ENCODE measurements at places on chromosomes 4 and X.

DNA sequence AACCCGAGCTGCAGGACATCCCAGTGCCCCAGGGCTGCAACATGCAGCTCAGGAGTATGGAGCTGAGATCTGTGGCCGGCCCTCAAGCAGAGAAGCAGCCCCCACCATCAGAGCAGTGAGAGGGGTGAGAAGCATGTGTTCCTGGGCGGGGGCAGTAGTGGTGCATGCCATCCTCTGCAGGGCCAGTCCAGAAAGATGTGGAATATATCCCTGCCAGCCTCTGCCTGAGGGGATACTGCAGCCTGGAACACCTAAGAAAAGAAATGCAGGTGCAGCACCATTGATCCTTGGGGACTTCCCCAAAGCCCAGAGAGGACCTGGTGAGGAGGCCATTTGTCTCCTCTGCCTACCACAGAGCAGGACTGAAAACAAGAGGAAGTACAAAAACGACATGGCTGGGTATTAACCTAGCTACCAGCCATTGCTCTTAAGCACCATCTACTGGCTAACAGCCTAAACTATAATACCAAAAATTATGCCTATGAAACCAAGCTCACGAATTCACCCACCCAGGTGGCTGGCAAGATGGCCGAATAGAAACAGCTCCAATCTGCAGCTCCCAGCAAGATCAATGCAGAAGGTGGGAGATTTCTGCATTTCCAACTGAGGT lies 158.8 kb downstream of the ADGRA3 start:
- peak; percentile 2 for DNase-seq

- no peak for DNase-seq
Measured at GRCh38 chr4:91031761-91032160, 904.6 kb downstream of the CCSER1 start.

DNA sequence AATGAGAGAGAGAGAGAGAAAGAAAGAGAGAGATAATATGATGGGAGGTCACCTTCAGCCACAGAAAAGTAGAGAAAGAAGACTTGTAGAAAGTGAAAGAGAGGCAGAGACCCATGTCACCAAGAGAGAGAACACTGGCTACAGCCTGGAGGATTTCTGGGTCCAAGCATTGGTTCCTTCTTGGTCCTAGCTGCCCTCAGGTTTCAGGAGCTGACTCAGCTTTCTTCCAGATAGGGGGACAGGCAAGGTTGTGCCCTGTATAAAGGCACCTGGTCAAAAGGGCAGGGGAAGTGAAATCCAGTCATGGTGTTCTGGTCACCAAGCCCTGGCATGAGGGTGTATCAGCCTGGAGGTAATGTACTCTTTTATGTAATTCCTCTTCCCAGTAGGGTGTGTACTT lies 47.5 kb upstream of the XK start:
- DNase-seq = no peak

GRCh38 chr4:95701500-95702170 lies 138.3 kb upstream of the PDHA2 start:
- DNase-seq = no peak

DNA sequence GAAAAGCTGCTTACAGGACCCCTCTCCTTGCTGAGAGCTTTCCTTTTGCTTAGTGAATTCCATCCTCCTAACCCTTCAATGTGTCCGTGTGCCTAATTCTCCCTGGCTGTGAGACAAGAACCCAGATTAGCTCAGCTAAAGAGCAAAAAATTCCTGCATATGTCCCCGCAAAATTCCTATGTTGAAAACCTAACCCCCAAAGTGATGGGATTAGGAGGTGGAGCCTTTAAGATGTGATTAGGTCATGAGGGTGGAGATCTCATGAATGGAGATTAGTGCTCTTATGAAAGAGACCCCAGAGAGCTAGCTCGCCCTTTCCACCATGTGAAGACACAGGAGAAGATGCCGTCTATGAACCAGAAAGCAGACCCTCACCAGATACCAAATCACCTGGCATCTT lies 503.0 kb upstream of the DIAPH2 start:
- DNase-seq = no peak

DNA sequence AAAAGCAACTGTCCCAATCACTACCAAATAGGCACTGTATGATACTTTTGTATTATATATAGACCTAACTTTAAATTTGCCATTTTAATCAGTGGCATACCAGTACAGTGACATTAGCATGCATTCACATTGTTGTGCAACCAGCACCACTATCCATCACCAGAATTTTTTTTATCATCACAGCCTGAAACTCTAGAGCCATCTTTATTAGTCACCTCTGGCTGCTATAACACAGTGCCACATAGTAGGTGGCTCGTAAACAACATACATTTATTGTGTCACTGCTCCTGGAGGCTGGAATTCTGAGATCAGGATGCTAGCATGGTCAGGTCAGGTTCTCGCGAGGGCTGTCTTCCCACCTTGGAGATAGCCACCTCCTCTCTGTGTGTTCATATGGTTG lies 188.4 kb upstream of the GALNT7 start:
- no peak for DNase-seq

- no peak for DNase-seq
Measured at GRCh38 chrX:110877326-110877725, 81.7 kb upstream of the CHRDL1 start.

DNA sequence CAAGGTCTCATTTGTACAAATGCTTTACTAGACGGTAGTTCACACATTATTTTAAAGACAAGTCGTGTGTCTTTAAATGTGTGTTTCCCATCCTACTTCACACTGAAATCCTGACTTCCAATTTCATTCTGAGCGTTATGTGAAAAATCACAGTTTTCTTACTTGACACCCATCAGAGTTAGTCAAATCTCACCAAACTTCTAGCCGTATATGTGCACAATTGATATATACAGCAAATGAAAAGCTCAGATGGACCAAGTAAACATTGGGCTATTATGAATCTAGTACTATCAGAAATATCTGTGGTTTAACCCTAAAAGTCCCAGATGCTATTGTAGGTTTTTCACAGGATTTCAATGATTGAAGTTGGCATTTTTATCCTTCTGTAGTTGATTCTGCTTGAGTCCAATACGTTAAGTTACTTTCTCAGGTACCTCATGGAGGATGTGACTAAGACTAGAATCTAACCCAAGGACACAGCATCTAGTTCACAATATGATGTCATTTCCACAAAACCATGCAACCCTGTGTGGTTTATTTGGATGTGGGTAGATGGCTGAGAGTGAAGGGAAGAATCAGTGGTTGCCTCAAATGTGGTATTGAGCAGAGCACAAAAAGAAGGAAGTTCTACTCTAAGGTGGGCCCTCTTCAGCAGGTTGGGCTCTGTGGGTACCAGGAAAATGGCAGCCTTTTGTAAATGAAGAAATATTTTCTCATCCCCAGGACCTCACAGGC lies 22.1 kb upstream of the TRIM60 start:
- DNase-seq = no peak

- no peak for DNase-seq
Measured at GRCh38 chrX:142251680-142252079, 46.6 kb upstream of the MAGEC2 start.

DNA sequence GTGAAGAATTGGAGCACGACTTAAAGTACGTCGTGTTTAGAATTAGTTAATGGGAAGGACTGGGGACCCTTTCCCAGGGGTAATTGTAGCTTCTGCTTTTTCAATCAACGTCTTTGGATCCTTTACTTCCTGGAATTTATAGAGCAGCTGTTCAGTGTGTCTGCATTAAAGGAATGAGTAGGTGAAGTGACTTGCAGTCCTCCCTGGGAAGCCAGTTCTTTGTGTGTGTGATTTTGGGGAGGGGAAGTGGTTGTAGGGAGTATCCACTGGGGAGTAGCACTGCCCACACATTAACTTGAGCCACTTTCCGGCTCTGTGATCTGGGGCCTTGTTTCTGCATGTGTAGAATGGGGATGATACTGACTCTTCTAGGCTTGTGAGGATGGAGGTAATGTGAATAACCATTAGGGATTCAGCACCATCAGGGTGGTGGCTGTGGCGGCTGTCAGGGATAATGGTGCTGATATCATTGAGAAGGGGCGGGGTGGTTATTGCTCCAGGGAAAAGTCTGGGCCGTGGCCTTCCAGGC lies 54.7 kb downstream of the TMEM131L start:
- DNase-seq = no peak

GRCh38 chrX:68503836-68504636 lies 5.2 kb downstream of the YIPF6 start:
- DNase-seq = peak; percentile 21

DNA sequence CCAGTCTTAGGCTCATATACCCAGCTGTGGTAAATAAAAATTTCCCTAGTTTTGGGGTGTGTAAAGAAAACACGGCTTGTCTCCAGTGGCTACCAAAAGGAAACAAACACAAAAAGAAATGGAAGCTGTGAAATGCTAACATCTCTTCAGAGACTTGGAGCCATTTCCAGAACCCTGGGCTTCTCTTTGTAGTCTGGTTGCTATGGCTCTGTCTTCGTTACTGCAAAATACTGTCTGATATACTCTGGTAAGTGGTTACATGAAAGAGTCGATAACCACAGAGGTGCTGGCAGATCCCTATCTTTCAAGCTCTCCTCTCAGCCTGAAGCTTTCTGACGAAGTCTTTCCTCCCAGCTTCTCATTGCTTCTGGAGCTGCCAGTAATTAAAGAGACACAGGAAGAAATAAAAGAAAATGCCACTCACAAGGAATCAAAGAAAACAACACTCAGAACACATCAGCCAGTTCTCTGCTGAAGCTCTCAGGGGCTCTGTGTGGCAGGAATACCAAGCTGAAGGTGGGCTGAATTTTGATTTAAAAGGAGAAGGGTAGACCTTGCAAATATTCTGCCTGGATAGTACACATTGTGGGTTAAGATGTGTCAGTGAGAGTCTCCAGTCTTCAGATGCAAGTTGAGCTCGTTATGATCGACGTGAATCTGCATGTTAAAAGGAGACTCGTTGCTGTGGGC lies 107.6 kb upstream of the FAM9C start:
- peak; percentile 84 for DNase-seq

DNA sequence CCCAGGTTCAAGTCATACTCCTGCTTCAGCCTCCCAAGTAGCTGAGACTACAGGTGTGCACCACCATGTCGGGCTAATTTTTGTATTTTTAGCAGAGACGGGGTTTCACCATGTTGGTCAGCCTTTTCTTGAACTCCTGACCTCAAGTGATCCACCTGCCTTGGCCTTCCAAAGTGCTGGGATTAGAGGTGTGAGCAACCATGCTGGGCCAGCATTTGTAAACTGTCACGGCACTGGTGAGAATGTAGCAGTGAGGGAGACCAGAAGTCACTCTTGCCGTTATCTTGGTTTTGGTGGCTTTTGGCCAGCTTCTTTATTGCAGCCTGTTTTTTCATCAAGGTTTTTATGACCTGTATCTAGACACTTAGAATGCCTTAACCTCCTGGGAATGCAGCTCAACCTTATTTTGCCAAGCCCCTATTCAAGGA lies 22.4 kb downstream of the PCDH18 start:
- DNase-seq = no peak

- no peak for DNase-seq
Measured at GRCh38 chrX:2484721-2485648, 15.8 kb downstream of the DHRSX start.

- no peak for DNase-seq
Measured at GRCh38 chr4:1236103-1236641, 12.8 kb downstream of the CTBP1 start.

Measured in CD4-positive, alpha-beta T cell treated with Interleukin-17A for 1 hour (primary cell).